ENCODE measurements at places on chromosomes 5 and 9. TPM values are rescaled to one million over a fixed set of nuclear protein-coding genes. Genes with fewer than 3 reads are reported as not detected.

GRCh38 chr5:80623999-80624398, 30.5 kb upstream of the MSH3 start:
- DNase-seq: no peak

GRCh38 chr5:167296066-167296465, 995.4 kb upstream of the WWC1 start:
- no peak for DNase-seq

GRCh38 chr9:109342878-109343277, 22.0 kb upstream of the EPB41L4B start:
- no peak for DNase-seq

DNA sequence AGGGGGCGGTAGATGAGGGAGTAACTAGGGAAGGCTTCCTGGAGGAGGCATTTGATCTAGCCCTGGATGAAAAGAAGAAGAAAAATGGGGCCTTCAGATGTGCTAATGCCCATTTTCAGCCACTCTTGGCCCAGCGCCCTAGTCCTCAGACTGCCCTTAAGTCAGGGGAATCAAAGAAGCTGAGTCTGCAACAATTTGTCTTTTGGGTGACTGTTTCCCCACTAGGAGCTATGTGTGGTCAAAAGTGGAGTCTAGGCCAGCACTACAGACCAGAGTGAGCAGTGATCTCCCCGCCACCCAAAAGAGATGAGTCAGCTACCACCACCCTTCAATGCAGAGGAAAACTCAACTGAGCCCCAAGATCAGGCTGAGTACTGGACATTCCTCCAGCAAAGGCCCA, 542.1 kb downstream of the BNC2 start:
- DNase-seq: no peak

- no peak for DNase-seq
These were observed 48.9 kb downstream of the MEF2C start for GRCh38 chr5:88834131-88834462.

DNA sequence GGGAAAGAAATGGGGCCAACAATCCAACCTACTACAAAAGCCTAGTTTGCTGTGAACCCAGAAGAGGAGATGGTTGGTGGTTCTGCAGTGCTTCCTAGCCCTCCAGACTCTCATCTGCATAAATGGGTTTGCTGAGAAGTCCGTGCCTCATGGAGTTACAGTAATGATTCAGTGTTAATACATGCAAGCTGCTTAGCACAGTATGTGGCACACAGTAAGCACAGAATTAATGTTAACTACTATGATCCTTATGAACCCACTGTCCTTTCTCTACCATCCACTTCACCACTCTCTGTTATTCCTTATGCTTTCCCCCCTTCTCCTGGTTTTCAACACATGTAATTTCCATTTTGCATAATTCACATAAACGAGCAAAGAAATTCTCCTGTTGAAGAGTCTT, 100.0 kb downstream of the ACTBL2 start:
- DNase-seq: no peak

DNA sequence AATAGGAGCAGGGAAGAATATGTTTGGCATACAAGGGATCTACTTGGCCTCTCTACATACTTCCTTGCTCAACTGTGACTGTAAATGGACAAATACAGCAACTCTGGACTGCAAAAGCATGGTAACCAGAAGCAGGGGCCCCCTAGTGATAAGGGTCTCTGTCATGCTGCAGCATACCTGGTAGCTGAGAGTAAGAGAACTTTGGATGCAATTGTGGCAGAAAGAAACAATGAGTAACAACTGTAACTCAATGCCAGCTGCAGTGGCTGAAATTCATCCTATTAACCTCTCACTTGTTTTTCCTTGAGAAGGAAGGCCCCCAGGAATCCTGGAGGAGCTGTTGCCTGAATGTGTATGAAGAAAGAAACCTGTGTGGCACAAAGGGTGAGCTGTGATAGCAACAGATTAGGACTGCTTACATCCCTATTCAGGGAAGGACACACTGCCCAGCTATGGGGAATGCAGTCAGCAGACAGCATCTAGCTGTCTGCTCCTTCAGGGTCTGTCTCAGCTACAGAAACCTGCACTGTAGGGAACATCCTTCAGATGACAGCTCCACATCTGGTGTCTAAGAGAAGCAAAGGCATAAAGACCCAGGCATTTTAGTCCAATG, 468.1 kb upstream of the ACTBL2 start:
- DNase-seq: no peak

DNA sequence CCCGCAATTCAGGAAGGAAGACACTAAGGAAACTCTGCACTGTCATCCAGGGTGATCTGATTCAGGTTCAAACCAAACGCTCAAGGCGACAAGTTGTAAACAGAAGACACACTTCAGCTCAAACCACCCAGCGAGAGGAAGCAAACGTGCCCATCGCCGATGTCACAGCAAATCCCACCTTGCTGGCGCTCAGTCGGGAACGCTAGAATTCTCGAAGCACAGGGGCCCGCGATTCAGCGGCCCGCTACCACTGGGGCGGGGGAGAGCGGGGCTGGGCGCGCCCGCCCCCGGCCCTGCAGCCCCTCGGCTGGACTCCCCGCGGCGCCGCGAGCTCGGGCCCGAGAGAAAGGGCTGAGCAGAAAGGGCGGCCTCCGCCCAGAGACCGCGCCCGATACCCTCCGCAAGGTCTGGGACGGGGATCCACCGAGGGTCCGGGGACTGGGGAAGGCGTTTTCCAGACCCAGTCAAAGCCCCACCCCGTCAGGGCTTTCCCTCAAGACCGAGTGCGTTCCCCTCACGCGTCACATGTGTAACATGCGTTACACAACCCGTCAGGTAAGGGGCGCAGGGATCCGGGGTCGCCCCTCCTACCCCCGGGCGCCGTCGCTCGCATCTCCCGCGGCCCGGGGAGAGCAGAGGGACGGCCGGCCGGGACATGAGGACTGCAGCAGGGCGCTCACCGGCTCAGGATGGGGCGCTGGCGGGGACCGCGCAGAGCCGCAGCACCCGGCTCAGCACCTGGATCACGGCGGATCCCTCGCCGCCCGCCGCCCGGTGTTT, 469 bp downstream of the AGTPBP1 start:
- DNase-seq: peak; percentile 77

DNA sequence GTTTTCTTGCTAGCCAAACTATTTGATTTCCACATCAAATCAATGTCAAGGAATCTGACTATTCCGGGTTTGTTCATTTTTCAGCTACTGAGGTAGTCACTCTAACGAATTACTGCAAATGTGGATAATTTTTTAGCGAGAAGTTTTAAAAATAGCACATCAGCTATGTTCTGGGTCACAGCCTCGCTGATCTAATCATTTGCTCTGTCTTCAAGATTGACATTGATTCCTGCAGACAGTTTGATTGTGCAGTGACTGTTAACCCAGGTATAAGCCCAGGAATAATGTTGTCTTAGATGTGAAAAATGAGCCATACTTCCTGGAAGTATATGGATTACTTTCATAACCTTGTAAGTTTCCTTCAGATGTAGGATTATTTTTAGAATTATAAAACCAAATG, 175.1 kb downstream of the BAAT start:
- DNase-seq: no peak

OR13C9 gene
- not detected for total RNA-seq

DNA sequence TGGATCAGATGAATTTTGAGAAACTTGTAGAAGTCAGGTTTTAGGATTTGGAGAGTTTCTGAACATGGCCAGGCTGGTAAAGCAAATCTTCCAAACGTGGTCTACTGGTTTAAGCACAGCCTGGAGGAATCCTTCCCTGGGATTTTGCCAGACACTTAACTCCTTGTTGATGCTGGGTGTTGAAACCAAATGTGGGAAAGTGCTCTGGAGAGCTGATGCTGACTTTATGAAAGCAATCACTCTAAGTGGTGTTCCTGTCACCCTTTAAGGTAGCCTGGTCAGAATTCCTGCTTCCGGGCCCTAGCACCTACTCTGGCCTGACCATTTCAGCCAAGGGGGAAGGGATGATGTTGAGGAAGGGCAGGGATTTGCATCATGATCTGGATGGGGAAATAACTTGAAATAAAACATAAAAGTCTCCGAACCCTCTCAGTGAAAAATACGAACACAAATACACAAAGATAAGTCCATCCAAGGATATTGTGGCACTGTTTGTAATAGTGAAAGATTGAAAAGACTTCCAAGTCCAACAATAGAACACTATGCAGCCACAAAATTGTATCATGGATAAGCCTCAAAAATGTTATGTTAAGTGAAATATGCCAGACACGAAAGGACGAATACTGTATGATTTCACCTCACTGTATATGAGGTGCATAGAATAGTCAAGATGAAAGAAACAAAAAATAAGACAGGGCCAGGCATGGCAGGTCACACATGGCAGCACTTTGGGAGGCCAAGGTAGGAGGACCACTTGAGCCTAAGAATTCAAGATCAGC, 57.7 kb downstream of the PDE6A start:
- no peak for DNase-seq

GRCh38 chr5:172497591-172498255, 43.4 kb upstream of the SH3PXD2B start:
- peak; percentile 29 for DNase-seq

- no peak for DNase-seq
These were observed 48.0 kb downstream of the ZNF366 start for GRCh38 chr5:72459089-72459661.

OR4F3 gene
- 0.23 TPM for total RNA-seq

RGMB gene
- 8.6 TPM for total RNA-seq

TNFSF8 gene
- total RNA-seq: 1.0 TPM

MRPL50 gene
- total RNA-seq: 4.0 TPM

DNA sequence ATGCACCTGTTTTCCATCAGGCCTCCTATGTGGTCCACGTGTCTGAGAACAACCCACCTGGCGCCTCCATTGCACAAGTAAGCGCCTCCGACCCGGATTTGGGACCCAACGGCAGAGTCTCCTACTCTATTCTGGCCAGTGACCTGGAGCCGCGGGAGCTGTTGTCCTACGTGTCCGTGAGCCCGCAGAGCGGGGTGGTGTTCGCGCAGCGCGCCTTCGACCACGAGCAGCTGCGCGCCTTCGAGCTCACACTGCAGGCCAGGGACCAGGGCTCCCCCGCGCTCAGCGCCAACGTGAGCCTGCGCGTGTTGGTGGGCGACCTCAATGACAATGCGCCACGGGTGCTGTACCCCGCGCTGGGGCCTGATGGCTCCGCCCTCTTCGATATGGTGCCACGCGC, 1.7 kb downstream of the PCDHGB1 start:
- no peak for DNase-seq

FOXD4L5 gene
- 0.20 TPM for total RNA-seq

DNA sequence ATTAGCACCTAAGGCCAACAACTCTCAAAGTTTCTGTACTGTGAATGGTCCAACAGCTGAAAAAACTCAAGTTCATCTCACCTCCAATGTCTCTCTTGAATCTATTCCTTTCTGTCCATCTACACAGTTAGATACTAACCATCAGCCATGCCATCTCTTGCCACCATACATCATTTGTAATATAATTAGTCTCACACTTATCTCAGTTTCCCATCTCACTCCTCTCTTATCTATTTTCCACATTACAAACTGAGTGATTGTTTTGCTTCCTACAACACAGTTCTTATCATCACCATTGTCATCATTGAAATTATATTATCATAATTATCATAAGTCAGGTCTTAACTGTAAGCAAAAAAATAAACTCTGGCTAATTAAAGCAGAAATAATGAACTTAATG, 393.9 kb downstream of the PRELID2 start:
- no peak for DNase-seq

ITGA1 gene
- total RNA-seq: 6.2 TPM

DNA sequence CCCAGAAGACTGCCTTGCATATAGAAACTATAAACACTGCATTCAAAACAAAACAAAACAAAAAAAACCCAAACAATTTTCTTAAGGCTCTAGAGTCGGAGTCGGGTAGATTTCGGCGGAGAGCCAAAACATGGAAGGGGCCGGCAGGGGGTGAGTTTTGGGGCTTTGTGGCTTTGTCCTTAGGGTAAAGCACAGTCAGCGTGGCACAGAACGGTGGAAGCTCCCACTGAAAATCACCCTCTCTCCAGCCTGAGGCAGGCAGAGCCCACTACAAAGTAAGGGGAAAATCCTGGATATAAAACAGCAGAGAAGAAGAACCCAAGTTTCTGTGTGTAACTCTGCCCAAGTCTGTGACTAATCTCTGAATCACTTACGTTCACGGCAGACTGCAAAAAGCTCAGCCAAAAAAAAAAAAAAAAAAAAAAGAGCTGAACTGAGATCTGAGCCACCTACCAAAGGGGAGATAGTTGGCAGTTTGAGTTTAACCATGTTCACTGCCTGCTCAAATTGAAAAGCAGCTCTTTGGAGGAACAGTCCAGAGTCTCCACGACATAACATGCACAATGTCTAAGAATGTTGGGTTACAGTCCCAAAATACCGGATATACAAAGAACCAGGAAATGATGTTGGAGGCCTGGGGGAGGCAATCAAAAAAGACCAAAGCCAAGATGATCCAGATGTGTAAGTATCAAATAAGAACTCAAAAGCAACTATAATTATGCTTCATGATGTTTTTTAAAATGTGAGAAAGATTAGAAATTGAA, 26.6 kb upstream of the OR2K2 start:
- no peak for DNase-seq

FBP1 gene
- total RNA-seq: 19.5 TPM

GRCh38 chr5:6508931-6509330, 60.3 kb downstream of the UBE2QL1 start:
- no peak for DNase-seq

NMUR2 gene
- total RNA-seq: not detected

NREP gene
- total RNA-seq: 6.3 TPM

PCDHGA1 gene
- total RNA-seq: 0.31 TPM

GRCh38 chr5:124453221-124454051, 293.0 kb downstream of the ZNF608 start:
- no peak for DNase-seq

HRH2 gene
- 0.24 TPM for total RNA-seq

DNA sequence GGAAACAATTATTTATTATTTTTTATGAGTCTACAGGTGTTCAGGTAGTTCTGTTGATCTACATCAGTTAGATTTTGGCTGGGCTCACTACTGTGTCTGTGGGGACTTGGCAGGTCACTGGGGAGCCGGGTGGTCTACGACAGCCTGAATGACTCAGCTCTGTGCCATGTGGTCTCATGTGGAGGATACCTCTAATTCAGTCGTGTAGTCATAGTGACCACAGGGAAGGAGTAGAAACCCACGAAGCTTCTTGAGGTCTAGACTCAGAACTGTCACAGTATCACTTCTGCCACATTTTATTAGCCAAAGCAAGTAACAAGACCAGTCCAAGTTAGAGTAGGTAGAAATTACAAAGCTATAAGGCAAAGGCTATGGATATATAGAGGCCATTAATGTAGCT, 64.7 kb upstream of the GRAMD2B start:
- DNase-seq: no peak

DNA sequence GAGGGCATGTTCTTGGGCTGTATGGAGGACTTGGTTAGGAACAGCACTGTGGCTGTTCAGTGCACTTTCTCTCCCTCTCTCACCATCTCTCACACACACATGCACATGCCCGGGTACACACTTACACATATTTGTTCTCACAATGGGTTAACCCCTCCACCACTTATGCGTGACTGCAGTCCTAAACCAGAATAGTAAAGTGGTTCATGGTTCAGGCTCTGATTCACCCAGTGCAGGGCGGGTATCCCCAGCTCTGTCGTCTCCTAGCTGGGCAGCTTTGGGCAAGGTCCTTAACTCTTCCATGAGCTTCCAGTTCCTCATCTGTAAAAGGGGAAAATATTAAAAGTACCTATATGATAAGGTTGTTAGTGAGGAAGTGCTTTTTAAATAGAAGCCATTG, 45.3 kb upstream of the GALNT10 start:
- no peak for DNase-seq
